Posterior vena cava (tissue), 2 donors: ENCODE measurements at places on chromosomes 1 and 21. TPM values are rescaled to one million over a fixed set of nuclear protein-coding genes. Genes with fewer than 3 reads are reported as not detected.

GRCh38 chr1:6462412-6463119 is 3.4 kb downstream of the TNFRSF25 start:
- DNase-seq, result no peak

- no peak for DNase-seq
These were observed 5.1 kb downstream of the FHAD1 start for GRCh38 chr1:15251857-15252835.

- DNase-seq, result no peak
These were observed 99.1 kb downstream of the NIBAN1 start for GRCh38 chr1:184875218-184875617.

GRCh38 chr1:20266141-20266540 is 24.5 kb upstream of the VWA5B1 start:
- no peak for DNase-seq

DNA sequence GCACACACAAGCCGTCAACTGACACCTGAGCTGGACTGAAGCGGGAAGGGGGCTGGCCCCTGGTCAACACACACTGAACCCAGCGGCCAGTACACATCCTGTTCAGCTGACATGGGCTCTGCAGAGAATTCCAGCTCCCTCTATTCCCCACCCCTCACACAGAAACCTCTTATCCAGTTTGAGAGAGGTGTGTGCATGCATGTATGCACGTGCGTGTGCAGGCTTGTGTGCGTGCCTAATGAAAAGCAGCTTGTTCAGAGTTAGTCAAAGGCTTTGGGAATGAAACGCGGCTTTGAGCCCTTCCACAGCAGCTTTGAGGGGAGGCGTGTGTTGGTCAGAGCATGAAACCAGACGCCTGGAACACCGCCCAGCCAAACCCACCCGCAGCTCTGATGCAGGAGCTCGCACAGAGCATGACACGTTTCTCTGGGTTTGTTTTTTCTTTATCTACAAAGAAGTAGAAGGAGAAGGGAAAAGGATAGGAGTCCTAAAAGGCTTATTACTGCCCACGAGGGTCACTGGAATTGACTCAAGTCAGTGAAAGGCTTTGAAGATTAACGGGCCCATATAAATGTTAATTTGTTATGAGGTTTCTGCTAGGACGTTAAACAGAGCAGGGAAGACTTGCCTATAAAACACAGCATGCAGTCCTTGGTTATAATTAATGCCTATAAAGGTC is 184.2 kb downstream of the ETS2 start:
- DNase-seq, result peak; percentile 79

The CCDC27 gene
- total RNA-seq, result not detected

The SMCP gene
- not detected for total RNA-seq

GRCh38 chr21:37060296-37060695 is 12.6 kb downstream of the PIGP start:
- peak; percentile 77 for DNase-seq

GRCh38 chr1:64343105-64343822 is 126.7 kb upstream of the CACHD1 start:
- DNase-seq, result no peak

The SH3BGR gene
- 26.4 TPM for total RNA-seq

The DIRAS3 gene
- 4.1 TPM for total RNA-seq

The LCE1C gene
- not detected for total RNA-seq

The MAGOH gene
- 24.0 TPM for total RNA-seq

The GPR89B gene
- 8.5 TPM for total RNA-seq

The UBE2U gene
- total RNA-seq, result not detected

The DCST1 gene
- not detected for total RNA-seq

DNA sequence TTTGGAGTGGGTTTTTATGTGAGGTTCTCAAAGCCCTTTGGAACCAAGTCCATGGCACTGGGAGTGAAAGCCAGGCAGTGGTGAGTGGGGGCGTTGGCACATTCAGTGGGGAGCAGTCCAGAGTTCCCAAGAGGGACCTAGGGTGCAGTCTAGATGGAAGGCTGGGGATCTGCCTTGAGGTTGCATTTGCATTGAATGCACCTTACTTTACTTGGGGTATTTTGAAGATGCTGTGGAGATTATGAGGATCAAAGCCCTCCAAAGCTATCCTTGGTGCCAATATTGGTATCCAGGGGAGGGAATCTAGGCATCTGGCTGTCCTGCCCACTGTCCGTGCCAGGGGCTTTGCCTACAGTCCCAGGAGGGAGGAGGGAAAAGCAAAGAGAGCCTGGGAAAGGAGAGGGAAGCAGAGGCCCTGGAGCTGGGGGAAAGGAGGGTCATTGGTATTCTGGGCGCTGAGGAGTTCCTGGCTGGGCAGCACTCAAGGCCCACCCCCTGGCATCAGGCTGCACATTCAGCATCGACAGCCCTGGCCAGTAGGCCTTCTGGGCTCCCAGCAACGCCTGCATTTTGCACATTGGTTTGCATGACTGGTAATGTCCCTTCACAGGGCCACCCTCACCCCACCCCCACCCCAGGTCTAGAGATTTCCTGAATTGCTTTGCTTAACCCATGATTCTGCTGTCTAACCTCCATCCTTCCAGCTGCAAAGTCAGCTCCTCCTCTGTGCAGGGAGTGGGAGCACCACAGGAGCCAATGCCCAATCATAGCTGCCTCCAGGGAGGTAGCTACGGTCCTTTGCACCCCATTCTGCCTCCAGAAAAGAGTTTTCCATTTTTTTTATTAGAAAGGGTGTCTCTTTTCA is 843 bp upstream of the BCAN start:
- DNase-seq, result no peak

DNA sequence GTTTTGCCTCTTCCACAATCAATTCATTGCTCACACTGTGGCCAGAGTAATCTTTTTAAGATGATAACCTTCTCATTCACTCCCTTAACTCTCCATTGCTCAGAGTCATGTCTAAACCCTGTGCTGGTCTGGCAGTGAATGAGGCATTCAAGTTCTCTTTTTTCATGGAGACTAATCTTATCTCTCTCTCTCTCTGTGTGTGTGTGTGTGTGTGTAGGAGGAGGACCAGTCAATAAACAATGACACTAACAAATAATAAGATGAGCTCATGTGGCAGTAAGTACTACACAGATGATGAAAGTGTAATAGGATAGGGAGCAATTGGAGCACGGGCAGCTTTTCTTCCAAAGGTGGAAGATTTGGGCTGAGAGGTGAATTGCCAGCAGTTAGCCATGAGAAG is 122.0 kb upstream of the B3GALT2 start:
- DNase-seq, result no peak

- no peak for DNase-seq
These were observed 48.0 kb upstream of the SLC16A1 start for GRCh38 chr1:113003751-113004690.

The DSCAM gene
- 0.09 TPM for total RNA-seq
